ENCODE measurements at places on chromosomes 16 and 17.

GRCh38 chr16:57203451-57203850 is 17.3 kb downstream of the RSPRY1 start:
- DNase-seq, result no peak

DNA sequence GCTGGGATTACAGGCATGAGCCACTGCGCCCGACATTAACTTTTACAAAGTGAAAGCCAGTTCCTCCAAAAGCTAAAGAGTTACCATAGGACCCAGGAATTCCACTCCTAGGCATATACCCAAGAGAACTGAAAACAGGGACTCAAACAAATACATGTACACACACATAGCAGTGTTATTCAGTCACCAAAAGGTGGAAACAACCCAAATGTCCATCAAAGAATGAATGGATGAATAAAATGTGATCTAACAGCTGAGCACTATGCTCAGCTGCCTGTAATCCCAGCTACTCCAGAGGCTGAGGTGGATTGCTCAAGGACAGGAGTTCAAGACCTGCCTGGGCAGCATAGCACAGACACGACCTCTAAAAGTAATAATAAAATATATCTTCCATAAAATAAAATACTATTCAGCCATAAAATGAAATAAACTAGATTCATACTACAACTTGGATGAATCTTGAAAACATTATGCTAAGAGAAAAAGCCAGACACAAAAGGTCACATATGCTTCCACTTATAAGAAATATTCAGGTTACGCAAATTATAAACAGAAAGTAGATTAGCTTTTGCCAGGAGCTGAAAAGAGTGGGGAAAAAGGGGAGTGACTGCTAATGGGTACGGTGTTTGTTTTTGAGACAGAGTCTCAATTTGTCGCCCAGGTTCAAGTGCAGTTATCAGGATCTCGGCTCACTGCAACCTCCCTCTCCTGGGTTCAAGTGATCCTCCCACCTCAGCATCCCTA is 9.3 kb upstream of the USP7 start:
- no peak for DNase-seq

DNA sequence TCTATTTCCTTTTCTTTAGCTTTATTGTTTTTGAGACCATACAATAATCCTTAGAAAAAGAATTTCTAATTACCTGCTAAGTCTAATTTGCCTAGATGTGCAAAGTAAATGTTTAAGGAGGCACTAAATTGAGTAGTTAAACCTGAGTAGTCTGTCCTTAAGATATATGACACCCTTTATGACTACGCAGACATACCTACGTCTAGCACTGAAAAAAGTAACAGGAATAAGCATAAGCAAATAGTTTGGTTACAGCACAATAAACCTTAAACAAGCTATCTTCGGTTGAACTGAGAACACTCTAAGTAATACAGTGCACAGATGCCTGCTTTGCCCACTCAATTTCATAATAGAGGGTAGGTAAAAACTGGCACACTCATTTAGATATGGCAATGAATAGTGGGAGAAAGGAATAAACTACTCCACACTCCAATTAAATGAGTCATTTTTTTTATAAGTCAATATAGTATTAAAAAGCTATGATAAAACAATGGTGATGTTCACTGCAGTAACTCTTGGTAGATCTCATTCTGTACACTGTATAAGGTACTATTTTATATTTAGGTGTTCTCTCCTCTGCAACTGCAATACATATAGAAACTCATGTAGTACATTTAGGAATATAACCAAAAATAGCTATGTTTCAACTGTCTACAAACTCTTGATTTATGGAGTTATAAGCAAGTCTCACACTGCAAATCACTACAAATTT is 19.7 kb upstream of the INTS2 start:
- no peak for DNase-seq

GRCh38 chr17:32819787-32820186 is 57.1 kb downstream of the MYO1D start:
- no peak for DNase-seq

- DNase-seq, result no peak
Observed at GRCh38 chr16:81928975-81929374, 82.3 kb downstream of the SDR42E1 start.

GRCh38 chr16:81917375-81917774 is 93.9 kb downstream of the SDR42E1 start:
- no peak for DNase-seq

DNA sequence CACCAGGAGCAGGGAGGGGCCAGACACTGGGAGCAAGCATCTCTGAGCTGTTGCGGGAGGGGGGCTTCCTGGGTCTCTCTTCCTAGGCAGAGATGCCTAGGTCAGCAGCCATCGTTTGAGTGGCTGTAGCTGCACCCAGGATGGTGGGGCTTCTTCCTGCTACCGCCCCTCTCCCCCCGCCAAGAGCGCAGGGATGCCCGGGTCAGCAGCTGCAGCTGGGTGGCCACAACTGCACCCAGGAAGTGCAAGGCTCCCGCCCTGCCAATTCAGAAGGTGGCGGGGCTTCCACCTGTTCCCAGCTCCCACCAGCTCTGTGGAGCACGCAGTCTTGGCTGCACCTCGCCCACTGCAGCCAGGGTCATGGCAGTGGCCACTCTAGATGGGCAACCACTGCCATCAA is 47.8 kb downstream of the ESRP2 start:
- DNase-seq, result no peak

Data from dermis blood vessel endothelial cell (primary cell).